ENCODE measurements at places on chromosomes 16 and 17.
A peak's percentile ranks its signal among the peaks of the same experiment; 100 is the strongest.

DNA sequence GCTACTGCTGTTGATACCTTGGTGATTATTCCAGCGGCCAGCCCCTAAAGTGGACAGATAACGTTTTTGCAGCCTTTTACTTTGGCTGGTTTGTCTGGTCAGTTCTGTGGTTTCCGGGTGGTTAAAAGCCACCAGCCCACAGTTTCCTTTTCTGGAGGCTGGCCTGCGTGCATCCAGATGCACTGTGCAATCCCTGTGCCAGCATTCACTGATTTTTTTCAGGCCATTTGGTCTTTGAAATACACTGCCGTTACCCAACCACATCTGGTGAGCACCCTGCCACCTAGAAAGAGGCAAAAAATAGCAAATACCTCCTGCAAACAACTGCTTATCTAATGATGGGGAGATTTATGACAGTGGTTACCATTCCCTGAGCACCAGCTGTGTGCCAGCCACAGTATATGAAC, 797 bp downstream of the NUDT7 start:
- no peak for DNase-seq

DNA sequence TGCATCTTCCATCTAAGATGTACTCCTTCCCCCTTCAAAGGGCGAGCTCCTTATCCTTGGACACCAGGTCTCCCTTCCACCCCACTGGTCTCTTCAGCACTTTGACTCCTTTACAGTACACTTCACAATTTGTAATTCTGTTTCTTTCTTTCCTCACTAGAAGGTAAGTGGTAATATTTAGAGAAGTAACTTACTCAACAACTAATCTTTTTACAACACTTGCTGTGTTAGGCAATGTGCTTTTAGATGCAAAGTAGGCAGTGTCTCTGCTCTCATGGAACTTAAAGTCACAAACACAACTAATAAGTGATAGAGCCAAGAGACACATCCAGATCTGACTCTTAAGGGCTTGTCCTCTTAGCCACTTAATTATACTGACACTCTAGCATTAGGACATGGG, 6.4 kb downstream of the SIAH1 start:
- DNase-seq = no peak

- no peak for DNase-seq
Observed at GRCh38 chr16:61681124-61681523, 355.1 kb downstream of the CDH8 start.

DNA sequence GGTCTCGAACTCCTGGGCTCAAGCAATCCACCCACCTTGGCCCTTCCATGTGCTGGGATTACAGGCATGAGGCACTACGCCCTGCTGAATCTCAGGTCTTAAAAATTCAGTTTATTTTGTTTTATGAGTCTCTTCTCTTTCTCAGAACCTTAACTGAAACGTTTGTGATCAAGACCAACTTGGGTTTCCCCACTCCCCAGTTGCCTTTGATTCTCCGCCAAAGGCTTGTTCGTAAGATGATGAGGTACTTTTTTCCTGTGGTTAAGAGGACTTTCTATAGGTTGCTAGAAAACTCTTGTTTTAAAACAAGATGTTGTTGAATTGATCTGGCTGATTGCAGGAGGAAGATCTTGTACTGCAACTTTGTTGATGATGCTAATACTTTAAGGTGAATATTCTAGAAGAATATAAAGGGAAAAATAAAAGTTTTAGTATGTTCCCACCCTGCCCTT, 11.7 kb downstream of the ABCC1 start:
- peak; percentile 29 for DNase-seq

- DNase-seq = no peak
Observed at GRCh38 chr17:54881255-54881972, 19.2 kb upstream of the TOM1L1 start.

- no peak for DNase-seq
Observed at GRCh38 chr17:26775219-26775822, 518.6 kb upstream of the WSB1 start.

- peak; percentile 11 for DNase-seq
Observed at GRCh38 chr16:68396481-68396880, 51.8 kb downstream of the SMPD3 start.

DNA sequence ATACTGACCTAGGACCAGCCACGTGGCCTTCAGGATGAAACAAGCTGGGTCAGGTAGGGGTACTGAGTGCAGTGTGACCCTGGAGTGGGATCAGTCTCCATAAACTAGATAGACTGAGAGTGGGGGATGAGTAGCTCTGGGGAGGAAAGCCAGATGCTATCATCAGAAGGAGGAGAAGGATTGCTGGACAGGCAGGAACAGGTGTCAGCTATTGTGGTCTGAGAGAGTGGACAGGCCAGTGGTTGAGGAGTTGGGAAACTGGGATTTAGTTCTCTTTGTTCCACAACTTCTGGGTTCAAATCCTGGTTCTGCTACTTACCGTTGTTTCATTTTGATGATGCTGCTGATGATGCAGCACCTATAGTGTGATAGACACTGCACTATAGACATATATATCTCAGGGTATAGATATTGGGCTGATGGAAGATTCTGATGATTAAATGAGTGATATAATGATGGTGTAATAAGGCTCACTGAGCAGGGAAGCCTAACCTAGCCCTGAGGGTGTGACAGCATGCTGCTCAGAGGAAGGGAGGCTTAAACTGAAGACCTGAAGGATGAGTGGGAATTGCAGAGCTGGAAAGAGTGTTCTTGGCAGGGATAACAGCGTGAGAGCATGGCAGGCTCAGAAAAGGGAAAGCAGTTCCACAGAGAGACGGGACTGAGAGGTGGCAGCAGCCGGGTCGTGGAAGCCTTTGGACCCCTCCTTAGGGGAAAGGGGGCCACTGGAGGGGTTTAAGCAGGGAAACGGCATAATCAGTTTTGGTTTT, 66.0 kb downstream of the SNX20 start:
- DNase-seq = no peak

GRCh38 chr16:67544329-67544841, 15.8 kb downstream of the RIPOR1 start:
- DNase-seq = no peak

DNA sequence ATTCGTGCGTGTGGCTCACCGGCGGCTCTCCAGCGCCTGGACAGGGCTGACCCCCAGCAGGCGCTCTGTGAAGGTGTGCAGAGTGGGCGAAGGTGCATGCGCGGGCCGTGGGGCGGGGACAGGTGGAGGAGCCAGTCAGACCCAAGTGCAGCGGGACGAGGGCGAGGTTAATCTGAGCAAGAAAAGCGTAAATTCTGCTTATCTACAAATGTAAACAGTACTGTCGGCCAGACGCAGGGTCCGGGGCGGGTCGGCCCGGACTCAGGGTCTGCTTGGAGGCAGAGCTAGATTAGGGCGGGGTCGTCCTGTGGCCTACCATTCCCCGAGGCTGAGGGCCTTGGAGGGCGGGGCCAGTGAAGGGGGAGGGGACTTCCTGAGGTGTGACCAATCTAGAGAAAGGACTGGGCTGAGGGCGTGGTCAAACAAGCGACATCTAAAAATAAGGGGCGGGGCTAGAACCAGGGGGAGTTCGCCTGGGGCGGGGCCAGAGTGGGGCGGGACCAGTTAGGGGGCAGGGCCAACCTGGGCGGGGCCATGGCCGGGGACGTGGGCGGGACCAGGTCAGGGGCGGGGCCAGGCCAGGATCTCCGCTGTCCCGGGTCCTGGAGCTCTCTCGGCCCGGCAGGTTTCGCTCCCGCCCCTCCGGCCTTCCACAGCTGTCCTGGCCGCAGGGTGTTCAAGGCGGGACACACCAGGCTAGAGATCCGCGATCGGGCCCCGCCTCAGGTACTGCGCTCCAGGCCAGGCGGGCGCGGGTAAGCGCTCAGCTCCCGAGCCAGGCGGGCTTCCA, at the start of gene SEC14L5:
TSS of gene SEC14L5 (plus strand) at position 611 of the 790 bp plus-strand sequence. CDS start 994 bp downstream, outside the sequence.
- peak; percentile 81 for DNase-seq

GRCh38 chr17:51805765-51806164, 352.7 kb downstream of the CA10 start:
- no peak for DNase-seq

DNA sequence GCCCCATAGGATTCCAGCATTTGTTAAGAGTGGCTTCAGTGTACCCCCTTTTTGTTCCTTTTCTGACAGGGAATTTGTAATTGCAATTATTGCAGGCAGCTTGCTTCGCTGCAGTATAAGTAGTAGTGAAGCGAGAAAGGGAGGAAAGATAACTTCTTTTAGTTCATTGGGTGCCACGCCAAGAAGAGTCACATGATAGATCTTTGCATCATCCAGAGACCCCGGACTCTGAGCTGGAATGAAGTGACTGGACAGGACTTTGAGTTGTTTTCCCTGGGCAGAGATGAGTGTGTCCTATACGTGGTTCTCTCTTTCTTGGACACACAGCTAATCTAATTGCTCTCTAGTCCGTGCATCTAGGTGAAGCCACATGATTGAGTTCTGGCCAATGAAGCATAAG, 44.8 kb upstream of the PMFBP1 start:
- no peak for DNase-seq

DNA sequence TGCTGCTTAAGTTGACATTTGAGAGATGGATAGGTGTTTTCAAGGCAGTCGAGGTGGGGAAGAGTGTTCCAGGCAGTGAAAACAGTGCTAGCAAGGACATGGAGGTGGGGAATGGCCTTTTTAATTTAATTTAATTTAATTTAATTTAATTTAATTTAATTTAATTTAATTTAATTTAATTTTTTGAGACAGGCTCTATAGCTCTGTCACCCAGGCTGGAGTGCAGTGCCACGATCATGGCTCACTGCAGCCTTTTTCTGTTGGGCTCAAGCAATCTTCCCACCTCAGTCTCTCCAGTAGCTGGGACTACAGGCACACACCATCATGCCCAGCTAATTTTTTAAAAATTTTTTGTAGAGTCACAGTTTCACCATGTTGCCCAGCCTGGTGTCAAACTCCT, 32.2 kb upstream of the CACNG4 start:
- DNase-seq = no peak

DNA sequence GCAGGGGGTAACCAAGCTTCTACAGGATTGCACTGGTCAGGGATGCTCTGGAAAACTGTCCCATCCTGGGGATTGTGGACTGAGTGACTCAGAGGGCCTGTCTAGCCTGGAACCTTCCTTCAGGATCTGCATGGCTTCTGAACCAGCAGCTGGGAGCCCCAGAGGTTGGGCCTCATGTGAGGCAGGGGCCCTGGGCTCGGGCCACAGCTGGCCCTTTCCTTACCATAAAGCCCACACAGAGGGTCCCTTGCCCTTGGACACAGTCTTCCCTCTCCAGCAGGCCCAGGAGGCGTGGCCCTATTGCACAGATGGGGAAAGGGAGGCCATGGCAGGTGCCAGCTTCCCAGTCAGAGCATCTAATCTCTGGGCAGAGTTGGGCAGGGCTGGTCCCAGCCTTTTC, 30.5 kb downstream of the ADCY7 start:
- no peak for DNase-seq

DNA sequence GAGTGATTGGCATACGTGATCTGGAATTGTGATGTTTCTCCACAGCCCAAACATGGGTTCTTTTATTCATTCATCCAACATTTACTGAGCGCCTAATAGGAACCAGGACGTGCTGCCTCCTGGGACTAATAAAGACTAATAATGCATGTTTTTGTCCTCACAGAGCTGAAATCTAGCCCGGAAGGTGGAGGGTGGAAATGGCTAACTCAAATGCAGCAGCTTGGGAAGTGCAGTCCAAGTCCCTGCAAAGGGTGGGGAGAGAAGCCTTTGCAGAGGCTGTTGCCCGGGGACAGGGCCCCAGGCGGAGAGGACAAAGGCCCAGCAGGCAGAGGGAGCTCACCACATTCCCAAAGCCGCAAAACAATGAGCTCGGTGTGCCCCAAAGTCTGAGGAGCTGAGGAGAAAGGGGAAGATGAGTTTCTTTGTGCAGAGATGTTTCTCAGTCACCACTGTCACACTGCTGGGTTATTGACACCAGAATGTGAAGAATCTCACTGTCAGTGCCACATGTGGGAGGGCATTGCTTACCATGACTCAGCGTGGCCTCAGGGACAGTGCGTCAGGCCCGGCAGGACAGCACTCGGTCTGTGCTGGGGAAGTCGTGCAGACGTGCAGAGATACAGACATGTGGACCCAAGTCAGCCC, 118.2 kb upstream of the CHMP6 start:
- no peak for DNase-seq

DNA sequence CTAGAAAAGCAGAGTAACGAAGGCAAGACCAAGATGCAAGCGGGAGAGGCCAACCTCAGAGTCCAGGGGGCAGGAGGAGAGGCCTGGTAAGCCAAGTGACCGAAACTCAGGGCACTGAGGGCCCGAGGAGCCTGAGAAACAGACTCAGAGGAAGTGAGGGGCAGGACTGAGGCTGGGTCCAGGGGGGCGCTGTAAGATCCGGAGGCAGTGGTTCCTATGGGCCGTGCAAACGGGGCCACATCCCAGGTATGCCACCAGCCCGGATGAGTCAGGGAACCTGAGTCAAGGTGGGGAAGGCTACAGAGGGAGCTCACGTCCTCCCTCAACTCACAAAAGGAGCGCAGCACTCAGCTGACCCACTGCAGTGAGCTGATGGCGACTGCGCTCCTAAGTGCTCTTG, 8.3 kb downstream of the ZDHHC7 start:
- no peak for DNase-seq

DNA sequence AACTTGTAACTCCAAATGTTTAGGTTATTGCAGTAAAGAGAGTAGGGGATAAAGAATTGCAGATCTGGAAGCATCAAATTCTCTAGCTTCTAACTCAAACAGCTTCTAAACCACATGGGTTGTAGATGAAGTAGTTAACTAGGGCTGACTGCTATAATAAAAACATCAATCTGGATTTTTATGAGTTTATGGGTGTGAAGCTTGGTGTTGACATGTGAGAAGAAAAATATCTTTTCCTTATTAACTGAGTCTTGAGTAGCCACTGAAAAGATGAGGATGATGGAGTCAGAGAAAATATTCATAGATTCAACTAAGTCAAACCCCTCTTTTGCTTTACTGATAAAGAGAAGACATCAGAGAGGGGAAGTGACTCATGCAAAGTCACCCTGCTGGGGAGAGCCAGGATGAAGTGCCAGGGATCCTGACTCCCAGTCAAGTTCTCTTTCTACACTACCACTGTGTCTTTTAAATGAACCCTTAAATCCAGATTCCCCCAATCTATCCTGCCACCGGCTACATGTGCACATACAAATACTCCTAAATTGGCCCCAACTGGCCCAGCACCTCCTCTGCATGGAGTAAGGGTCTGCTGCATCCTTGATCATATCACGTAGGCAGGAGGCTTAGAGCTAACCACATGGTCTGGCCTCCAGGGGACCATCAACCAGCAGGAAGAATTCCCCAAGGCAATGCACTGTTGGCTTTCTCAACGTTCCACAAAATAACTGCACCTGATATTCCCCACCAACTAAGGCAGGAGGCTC, 264.0 kb upstream of the CCL2 start:
- no peak for DNase-seq

GRCh38 chr17:56159826-56160380, 6.6 kb downstream of the ANKFN1 start:
- DNase-seq = no peak

DNA sequence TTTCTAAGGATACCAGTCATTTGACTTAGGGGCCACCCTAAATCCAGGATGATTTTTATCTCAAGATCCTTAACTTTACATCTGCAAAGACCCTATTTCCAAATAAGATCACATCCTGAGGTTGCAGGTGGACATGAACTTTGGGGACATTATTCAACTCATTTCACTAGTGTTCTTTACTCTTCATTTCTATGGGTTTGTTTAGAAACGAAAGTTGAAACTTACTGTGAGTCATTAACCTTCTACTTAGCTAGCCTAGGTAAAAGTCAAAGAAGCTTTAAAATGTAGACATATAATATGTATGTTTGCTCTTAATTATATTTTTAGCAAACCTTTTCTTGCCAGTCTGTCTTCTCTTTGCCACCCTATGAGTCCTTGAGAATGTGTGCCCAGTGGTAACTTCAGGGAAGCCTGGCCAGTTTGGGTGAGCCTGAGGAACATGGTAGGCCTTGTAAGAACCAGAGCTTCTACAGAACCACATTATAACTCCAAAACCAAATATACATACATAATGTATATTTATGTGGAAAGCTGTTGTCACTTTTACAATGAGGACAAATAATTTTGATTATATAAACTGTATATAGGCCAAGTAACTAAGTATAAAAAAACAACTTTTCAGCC, 38.4 kb downstream of the BPTF start:
- no peak for DNase-seq

Data from stimulated activated CD4-positive, alpha-beta T cell treated with anti-CD3 and anti-CD28 coated beads, Interleukin-1b, Interleukin-23, amount 100 ng/mL, for 4 hours (primary cell).